ENCODE measurements at places on chromosomes 5 and 9.

DNA sequence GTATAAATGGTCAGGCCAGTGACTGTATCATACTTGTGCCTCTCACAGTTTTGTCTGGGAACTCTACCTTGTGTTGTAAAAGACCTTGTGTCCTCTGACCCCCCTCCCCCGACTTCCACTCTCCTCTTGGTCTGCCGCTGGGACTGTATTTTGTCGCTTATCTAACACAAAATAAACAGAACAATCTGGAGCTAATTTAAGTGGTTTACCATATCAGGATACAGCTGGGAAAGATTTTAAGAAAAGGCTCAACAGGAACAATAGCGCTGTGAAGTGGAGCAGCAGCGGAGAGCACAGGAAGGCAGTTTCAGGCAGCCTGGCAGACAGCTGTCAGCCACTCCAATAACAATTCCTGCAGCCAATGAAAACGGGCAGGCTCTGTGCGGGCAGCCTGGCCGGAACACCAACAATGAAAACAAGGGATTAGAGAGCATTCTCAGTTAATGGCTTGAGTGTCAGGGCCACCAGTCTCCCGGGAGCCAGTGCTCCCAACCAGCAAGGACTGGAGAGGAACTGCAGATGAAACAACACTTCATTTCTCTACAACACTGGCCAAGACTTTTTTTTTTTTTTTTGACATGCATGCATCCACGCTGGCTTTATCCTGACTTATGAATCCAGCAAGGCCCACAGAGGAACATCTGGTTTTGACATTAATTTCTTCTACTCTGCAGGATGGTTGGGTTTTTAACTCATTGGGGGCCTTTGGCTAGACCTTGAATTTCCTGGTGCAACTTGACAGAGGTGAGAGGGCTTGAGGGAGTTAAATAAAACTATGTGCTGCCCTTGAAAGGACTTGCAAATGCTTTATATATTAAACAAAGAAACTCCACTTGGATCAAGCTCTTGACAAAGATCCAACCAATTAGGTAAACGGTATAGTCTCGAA lies 76.7 kb downstream of the ARSB start:
- DNase-seq: no peak

DNA sequence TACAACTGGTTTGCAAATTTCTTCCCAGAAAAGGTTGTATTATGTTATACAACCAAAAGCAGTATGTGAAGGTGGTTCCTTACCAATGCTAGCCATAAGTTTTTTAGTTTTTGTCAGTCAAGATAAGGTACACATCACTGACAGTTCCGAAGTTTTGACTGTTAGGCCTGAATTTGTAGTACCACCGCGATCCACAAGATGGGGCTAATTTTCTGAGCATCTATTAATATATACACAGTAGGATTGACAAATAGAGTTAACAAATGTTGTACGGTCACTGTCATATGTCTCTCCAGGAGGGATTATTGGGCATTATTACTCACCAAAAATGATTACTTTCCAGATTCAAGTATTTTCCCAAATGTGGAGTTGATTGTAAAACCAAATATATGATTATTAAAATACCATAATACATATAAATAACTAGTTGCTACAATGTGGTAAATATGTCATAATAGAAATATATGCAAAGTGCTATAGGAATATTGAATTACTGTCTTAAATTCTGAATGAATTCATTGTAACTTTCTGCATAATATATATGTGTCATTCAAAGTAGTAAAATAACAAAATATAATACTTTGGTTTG lies 28.4 kb upstream of the LRRC19 start:
- DNase-seq: peak; percentile 2

- DNase-seq: no peak
These were observed 14.2 kb downstream of the RIC1 start for GRCh38 chr9:5643005-5643624.

DNA sequence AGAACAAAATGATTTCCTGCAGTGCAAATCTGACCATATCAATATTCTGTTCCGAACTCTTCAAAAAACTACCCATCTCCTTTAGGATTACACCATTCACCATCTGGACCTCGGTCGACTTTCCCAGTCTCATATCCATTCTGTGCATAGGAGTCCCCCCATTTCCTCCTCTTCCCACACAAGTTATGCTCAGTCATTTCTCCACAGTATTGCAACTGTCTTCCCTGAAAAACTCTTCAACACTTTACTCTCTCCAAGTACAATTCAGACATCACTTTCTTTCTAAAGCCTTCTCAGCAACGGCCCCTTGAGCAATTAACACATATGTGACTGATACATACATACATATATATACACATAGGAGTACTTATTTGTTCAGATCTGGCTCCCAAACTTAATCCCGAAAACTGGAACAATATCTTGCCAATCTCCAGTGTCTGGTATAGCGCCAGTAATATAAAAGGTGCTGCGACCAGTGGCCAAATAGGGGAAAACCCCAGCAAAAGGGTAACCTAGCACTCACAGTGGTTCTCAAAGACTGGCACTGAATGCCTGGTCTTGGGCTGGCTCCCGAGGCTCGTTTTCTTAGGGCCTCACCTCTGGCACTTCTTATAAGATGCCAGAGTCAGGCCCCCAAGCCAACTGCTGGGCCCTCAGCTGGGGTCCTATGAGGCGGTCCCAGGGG lies 629 bp downstream of the ZBTB26 start:
- DNase-seq: no peak

- no peak for DNase-seq
These were observed 70.2 kb upstream of the PLEKHG4B start for GRCh38 chr5:21654-22233.

DNA sequence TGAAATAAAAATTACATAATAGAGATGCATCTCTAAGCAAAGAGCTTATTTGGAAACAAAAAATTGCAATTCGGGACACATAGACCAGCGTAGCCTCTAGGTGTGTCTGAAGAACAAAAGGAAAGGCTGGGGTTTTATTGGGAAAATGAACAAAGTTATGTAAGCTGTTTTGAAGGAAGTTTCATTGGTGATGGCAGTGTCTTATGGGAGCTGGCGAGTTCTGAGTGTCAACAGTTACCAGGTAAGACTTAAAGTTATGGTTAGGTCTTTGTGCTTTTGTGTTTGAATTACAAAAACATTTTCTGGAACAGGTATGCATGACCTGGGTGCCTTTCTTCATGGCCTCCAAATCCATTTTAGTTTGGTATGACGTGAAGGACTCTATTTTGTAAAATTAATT lies 48.9 kb downstream of the SLC27A6 start:
- no peak for DNase-seq

GRCh38 chr9:97176206-97176605 lies 131.3 kb upstream of the CCDC180 start:
- DNase-seq: no peak

DNA sequence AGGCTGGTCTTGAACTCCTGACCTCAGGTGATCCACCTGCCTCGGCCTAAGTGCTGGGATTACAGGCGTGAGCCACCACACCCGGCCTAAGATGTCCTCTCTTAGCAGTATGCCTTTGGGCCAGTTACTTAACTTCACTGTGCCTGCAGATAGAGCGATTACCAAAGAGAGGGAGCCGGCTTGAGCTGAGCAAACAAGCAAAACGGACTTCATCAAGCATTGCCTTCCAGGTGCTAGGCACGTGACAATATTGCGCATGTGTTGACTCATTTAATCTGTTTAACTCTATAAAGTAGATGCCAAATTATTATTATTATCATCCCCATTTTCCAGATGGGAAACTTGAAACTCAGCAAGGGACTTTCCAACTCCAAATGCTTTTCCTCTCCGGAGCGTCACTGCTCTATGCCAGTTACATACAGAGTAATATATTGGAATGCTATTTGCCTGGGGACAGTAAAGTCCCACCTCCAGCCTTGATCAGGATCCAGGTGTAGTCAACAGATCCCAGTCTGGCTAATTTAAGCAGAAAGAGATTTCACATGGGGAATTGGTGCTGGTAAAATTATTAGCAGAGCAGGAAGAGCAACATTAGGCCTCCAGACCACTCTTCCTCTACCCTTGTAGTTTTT lies 5.6 kb upstream of the C9orf152 start:
- no peak for DNase-seq

All from stimulated activated CD8-positive, alpha-beta memory T cell treated with anti-CD3 and anti-CD28 coated beads, Interleukin-7, amount 100 ng/mL, for 4 hours (primary cell).